ENCODE measurements at places on chromosomes 3 and 15.

- DNase-seq = no peak
These were observed 578.8 kb downstream of the ROBO2 start for GRCh38 chr3:77618686-77619085.

- DNase-seq = no peak
These were observed 210.2 kb downstream of the ADAMTS17 start for GRCh38 chr15:100131321-100132224.

DNA sequence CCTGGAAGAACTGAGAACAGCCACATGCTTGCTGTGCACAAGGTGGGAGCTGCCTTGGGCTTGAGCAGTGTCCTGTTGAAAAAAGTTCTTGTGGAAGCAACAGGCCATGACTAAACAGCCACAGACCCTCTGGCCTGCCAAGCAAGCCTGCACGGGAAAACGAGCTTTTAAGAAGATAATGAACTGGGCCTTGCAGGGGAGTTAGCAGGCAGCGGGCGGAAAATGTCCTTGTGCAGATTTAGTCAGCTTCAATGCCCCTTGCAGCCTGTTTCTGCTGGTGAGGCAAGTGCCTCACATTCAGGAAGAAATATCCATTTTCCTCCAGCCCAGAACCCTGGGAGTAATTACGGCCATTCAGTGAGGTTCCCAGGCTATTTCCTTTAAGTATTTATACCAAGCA, 126.2 kb upstream of the KLHL25 start:
- DNase-seq = no peak

- DNase-seq = no peak
These were observed 553 bp upstream of the RTP4 start for GRCh38 chr3:187367561-187368103.

DNA sequence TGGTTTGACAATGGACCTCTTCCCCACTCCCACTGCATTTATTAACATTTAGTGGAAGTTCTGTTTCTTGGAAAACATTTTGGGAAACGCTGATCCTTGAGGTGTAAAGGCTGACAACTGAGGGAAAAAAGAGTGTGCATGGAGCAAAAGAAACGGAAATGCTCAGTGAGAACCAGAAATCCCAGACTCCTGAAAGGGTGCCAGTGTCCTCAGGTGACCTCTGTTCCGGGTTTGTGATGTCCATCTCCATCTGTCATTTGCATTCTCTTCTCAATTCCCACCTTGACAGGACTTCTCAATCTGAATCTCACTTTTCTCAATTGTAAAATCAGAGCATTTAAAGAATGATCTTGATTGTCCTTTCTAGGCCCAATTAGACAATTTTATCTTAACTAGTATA, 71.1 kb upstream of the FAM3D start:
- no peak for DNase-seq

DNA sequence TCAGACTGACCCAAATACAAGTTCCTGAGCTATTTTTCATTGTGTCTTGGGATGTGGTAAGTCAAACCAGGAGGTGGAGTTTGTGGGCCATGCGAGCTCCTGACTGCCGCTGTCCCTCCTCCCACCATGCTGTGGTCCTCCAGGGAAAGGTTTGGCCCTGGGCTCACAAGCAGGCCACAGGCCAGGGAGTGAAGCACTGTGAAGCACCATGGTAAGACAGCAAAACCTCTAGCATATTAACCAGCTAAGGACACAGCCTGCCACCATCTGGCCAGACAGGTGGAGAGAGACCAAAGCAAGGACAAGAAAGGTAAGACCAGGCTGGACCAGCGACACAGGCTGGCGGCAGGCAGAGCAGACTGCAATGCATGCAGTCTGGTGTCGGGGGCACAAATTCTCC, 15.3 kb downstream of the RAB43 start:
- DNase-seq = no peak

DNA sequence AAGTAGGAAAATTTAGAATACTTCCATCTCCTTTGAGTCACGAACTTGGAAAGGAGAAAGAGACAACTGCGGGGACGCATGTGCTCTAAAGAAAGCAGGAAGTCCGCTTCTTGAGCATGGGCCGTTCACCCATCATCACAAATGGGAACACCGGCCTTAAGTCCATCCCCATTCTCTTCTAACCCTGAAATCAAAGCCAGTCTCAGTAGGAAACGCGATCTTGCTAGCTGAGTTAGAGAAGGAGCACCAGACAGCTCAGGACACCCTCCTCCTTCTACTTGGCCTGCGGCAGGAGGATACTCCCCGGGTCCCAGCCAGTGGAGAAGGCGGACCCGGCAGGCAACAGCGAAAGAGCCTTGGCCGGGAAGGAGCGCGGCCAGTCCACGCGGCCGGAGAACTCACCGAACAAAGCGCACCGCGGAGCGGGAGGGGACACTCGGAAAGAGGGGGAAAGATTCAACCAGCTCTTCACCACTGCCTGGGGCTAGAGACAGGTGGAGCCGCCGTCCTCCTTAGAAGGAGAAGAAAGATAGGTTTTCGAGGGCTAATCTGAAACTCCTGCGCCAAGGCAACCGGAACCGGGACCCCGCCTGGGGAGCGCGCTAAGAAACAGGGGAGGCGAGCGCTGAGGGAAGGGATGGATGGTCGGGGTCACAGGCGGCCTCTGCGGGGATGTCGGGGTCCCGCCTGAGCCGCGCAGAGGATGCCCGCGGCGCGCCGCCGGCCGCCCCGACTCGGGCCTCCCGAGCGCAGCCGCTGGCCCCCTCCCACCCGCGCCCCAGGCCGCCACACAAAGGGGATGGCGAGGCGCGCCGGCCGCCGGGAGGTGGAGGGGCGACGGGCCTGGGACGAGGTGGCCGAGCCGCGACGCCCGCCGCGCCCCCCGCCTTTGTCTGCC, 818 bp downstream of the SLC4A7 start:
- DNase-seq = peak; percentile 9

GRCh38 chr15:78131295-78132061, at the start of gene CIB2:
TSS of gene CIB2 (minus strand) at chr15:78131445. CDS start at chr15:78131215, 230 bp downstream.
- peak; percentile 64 for DNase-seq

GRCh38 chr3:69825446-69825845, 86.2 kb downstream of the MITF start:
- DNase-seq = no peak

DNA sequence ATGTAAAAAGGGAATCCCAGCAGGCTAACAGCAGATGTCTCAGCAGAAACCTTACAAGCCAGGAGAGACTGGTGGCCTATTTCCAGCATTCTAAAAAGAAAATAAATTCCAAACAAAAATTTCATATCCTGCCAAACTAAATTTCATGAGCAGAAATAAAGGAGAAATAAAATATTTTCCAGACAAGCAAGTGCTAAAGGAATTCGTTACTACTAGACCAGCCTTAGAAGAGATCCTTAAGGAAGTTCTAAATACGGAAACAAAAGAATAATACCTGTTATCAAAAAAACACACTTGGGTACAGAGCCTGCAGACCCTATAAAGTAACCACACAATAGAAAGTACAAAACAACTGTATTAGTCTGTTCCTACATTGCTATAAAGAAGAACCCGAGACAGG, 41.4 kb downstream of the HDGFL3 start:
- DNase-seq = no peak

DNA sequence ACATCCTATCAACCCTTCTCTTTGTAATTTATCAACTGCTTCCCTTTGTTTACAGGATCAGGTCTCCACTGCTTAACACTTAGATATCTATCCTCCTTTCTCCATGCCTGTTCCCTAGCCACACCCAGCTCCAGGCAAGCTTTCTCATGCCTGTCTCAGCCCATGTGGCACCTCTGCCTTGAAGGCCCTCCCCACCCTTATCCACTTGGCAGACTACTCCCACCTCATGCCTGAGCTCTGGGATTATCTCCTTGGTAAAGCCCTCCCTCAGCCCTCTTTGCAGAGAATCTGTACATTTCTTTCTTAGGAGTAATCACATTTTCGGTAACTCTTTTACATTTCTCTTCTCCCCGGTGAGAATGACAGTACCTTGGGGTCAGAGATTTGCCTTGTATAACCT, 96.0 kb downstream of the ATP1B3 start:
- no peak for DNase-seq

GRCh38 chr3:77248420-77248819, 208.5 kb downstream of the ROBO2 start:
- DNase-seq = no peak

DNA sequence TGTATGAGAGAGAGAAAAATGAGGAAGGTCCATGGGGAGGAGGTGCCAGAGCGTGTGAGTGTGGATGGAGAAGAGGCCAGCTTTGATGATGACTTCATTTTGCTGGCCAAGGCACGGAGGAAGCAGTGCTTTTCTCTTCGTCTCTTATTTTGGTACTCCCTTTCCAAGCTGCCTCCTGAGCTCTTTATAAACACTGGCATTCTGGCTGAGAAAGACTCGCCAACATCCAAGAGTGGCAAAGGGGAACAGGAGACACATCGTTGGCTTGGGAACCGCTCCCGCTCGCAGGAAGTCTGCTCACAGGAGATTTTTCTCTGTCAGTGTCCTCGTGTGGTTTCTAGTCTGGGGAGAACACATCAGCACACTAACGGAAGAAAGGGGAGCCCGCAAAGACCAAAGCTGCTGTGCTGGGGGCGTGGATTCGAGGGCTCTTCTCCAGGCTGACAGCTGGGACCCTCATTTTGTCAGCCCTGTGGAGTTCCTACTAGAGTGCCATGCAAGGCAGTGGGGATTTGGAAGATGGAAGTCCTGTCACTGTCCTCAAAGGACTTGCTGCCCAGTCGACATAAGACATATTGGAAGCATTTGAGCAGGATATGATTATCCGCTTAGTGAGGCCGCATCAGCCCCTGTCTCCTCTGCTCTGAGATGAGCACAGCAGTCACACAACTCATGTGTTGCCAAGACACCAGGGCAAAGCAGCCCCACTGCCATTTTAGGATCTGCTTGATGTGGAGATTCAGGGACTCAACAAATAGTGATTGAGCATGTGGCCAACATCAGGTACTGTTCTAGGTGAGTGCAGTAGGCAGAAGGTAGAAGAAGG, 8.0 kb upstream of the SEMA4B start:
- no peak for DNase-seq

GRCh38 chr15:49521802-49522201, 98.8 kb downstream of the FGF7 start:
- DNase-seq = no peak

- no peak for DNase-seq
These were observed 439.5 kb downstream of the PDCD6IP start for GRCh38 chr3:34237946-34238345.

GRCh38 chr15:65583701-65584100, 27.2 kb downstream of the INTS14 start:
- DNase-seq = no peak

- no peak for DNase-seq
These were observed 1.5 kb downstream of the FOXL2NB start for GRCh38 chr3:138948371-138949001.

Measured in stimulated activated CD8-positive, alpha-beta memory T cell treated with anti-CD3 and anti-CD28 coated beads, Interleukin-4, amount 100 ng/mL, for 24 hours (primary cell).